Activated naive CD4-positive, alpha-beta T cell treated with Interleukin-2 at 50 U/mL for 16 hours (primary cell): ENCODE measurements at places on chromosomes 13 and 19.

- DNase-seq = peak; percentile 49
Observed at GRCh38 chr19:10271543-10272086, 695 bp downstream of the ICAM1 start.

- no peak for DNase-seq
Observed at GRCh38 chr13:20774746-20775145, 985 bp upstream of the EEF1AKMT1 start.

DNA sequence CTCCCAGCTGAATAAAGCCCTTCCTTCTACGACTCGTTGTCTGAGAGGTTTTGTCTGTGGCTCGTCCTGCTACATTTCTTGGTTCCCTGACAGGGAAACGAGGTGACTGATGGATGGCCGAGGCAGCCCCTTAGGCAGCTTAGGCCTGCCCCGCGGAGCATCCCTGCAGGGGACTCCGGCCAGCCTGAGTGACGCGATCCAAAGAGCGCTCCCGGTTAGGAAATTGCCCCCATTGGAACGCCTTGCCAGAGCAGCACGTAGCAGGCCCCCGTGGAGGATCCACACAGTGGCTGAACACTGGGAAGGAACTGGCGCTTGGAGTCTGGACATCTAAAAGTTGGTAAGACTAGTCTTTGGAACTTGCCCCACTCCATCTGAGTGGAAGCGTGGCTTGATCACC is 296.8 kb upstream of the SGCG start:
- no peak for DNase-seq

- DNase-seq = no peak
Observed at GRCh38 chr19:1516395-1516753, 3.6 kb upstream of the ADAMTSL5 start.

DNA sequence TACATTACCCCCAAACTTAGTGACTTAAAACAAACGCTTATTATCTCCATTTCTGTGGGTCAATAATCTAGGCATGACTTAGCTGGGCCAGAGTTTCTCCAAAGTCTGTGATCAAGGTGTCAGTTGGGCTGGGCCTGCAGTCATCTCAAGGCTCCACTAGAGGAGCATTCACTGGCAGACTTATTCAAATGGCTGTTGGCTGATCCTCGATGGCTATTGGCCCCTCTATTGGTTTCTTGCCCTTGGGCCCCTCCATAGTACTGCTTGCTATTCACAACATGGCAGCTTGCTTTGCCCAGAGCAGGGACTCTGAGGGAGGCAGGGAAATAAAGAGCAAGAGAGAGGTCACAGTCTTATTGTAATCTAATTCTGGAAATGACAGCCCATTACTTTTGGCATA is 57.6 kb downstream of the RCBTB2 start:
- no peak for DNase-seq

- no peak for DNase-seq
Observed at GRCh38 chr19:9835507-9835949, 410 bp downstream of the PIN1 start.

DNA sequence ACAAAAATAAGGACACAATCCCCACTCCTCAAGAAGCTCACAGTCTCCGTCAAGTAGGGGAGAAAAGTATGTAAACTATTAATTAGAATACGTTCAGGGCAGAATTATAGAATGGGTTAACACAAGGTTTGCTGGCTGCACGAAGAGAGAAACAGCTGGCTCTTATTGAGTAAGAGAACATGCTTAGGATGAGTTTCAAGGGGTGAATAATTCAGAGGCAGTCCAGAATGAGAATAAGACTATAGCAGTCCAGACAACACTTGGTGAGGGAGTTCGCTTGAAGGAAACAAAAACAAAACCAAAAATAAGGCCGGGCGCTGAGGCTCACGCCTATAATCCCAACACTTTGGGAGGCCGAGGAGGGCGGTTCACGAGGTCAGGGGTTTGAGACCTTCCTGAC is 61.9 kb downstream of the THSD1 start:
- DNase-seq = no peak

- DNase-seq = no peak
Observed at GRCh38 chr13:27001705-27002104, 169.9 kb downstream of the USP12 start.

GRCh38 chr19:18725841-18726770 is 42.6 kb downstream of the CRTC1 start:
- DNase-seq = no peak

DNA sequence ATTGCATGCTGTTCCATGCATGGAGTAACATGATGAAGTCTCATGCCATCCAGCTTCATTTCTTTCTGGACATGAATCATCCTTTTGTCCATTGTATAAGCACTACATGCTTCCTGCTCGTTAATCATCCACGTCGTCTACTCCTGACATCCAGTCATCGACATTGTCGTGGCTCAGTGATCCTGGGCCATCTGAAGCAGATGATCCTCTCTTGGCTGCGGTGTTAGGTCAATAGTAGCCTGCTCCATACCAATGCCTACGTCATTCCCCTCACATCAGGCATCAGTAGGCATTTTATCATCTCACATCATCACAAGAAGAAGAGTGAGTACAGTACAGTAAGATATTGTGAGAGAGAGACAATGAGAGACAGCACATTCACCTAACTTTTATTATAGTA is 7.9 kb upstream of the MYO16 start:
- no peak for DNase-seq

GRCh38 chr19:29515233-29515619 is 10.6 kb upstream of the VSTM2B start:
- no peak for DNase-seq

GRCh38 chr13:27203854-27204253 is 32.2 kb upstream of the USP12 start:
- DNase-seq = no peak

DNA sequence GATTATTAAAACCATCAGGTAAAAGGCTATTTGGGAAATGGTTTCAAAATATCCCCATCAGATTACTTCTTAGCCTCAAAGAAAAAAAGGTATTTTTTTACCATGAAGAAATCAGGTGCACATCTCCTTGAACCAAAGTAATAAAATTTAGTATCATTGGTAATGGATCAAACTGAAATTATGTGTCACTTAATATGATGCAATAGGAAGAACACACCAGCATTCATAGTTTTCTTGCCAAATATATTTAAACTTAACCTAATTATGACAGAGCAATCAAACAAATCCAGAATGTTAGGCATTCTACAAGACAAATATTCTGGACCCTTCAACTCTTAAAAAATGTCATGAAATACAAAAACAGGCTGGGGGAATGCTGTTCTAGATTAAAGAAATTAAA is 4.1 kb upstream of the ZNF420 start:
- DNase-seq = no peak

- no peak for DNase-seq
Observed at GRCh38 chr19:30691819-30692166, 319.6 kb downstream of the ZNF536 start.

DNA sequence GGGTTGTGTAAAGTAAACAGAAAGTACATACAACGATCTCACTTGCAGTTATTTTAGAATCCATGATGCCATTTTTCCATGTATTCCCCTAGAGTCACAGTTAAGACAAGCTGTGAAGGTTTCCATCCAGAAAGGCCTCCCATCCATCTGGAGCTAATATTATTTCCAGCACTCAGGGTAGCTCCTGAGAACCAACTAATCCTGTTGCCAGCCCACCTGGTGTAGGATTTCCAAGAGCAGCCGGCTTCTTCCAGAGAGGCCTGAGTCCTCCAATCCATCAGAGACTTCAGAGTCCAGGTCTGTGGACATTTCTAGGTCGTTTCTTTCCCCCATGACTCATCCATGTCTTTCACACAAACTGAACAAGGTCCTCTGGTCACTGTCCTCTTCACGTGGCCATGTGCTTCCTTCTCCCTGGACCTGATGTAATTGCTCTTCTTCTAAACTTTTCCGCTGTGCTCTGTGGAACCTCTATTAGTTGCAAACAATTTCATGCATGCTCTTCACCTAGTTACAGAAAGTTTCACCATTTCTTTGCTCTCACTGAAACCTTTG is 270.3 kb upstream of the TMTC4 start:
- no peak for DNase-seq

DNA sequence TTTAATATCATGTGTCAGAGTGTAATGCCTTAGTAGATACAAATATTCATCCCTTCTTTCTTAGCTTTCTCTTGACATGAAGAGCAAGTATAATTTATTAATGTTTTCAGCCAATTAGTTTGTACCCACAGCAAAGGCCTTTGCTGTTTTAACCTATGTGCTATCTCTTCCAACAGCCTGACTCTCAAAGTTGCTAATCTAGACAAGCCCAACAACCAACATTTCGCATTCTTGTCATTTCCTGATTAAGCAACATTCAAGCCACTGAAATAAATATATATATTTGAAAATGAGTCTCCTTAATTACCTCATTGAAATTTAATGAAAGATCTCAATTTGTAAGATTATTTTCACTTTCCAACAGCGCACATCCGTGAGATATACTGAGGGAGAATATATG is 18.5 kb downstream of the EPSTI1 start:
- DNase-seq = no peak

DNA sequence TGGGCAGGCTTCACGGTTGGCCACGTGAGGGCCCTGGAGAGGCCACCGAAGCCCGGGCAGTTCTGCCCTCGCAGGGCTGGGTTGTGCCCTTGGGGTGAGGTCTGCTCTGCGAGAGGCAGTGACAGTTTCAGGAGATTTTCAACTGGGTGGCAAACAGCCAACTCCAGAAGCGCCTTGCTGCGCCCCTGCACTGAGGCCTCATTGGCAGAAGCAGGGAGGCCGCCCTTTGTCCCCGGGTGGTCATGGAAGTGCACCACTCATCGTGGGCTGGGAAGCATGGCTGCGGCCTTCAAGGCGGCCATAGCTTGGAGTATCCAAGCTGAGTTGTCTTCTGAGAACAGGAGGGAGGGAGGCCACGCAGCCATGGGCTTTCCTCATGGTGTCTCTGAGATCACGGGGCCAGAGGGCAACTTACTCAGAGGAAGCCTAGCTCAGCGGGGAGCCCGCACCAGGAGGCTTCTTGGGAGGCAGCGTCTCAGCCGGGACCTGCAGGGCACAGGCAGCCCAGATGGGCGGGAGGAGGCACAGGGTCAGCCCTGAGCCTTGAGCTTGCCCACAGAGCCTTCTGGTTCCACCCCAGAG is 14.8 kb downstream of the PLEKHJ1 start:
- DNase-seq = no peak

DNA sequence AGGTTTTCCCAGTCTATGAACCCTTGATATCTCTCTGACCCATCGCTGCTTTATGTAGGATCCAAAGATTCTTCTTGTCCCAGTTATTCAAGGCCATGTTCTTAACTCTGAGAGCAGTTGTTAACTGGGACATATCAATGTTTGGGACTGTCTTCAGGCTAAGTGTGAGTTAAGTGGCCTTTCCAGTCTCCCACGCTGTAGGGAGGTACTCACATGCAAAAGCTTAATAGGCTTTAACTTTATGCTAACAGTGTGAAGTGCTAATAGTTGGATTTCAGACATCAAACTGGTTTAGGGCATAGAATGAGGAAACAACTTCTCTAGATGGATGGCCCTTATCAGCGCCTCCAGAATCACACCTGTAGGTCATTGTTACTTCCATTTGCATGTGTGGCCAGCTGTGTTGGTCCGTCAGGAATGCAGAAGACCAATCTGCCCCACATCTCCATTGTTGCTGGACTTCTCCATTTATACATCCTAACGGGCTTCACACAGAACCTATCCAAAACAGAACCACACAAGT is 104.7 kb upstream of the MBNL2 start:
- DNase-seq = no peak

GRCh38 chr19:7515645-7516151 is at the start of gene ZNF358:
Gene ZNF358, plus strand, starts transcription at chr19:7516103. Its CDS starts 3,140 bp downstream, at chr19:7519243.
- peak; percentile 38 for DNase-seq

- DNase-seq = no peak
Observed at GRCh38 chr19:51354103-51354741, 12.0 kb downstream of the ETFB start.

DNA sequence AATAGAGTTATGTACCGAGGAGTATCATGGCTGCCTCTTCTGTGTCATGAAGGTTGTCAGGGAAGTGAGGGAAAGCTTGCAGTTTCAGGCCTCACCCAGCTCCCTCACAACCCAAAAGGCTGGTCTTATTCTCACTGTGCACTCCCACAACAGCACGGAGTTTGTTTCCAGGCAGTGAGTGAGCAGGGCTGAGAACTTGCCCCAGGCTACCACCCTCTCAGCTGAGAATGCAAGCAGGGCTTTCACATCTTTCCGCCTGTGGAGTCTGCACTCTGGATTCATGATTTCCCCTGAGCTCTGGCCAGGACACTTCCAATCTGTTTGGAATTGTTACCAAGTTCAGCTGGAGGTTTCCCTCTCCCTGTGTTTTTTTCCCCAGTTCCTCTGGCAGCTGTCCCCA is 2284.7 kb upstream of the PCDH20 start:
- DNase-seq = no peak
